ENCODE measurements at places on chromosomes 12 and 14. TPM values are rescaled to one million over a fixed set of nuclear protein-coding genes. Genes with fewer than 3 reads are reported as not detected.

The CLEC4C gene
- total RNA-seq = not detected

The SMCO2 gene
- total RNA-seq = not detected

The SELPLG gene
- total RNA-seq = 1.4 TPM

The HOXC4 gene
- 2.3 TPM for total RNA-seq

The RGS6 gene
- total RNA-seq = not detected

The LTB4R2 gene
- 1.1 TPM for total RNA-seq

The CMA1 gene
- total RNA-seq = not detected

The ATF7IP gene
- 14.2 TPM for total RNA-seq

The TPH2 gene
- total RNA-seq = not detected

The CLEC9A gene
- total RNA-seq = not detected

The MMAB gene
- total RNA-seq = 63.6 TPM

The COX8C gene
- total RNA-seq = not detected

The FBXW8 gene
- total RNA-seq = 14.2 TPM

The SERPINA10 gene
- total RNA-seq = not detected

The CELA1 gene
- total RNA-seq = not detected

The JAG2 gene
- total RNA-seq = 2.4 TPM

The APOF gene
- not detected for total RNA-seq

The NRXN3 gene
- 6.1 TPM for total RNA-seq

All from mesangial cell (primary cell).